ENCODE measurements at places on chromosomes 2 and 18.

- DNase-seq = no peak
These were observed 116.2 kb upstream of the NPAS2 start for GRCh38 chr2:100703739-100704138.

DNA sequence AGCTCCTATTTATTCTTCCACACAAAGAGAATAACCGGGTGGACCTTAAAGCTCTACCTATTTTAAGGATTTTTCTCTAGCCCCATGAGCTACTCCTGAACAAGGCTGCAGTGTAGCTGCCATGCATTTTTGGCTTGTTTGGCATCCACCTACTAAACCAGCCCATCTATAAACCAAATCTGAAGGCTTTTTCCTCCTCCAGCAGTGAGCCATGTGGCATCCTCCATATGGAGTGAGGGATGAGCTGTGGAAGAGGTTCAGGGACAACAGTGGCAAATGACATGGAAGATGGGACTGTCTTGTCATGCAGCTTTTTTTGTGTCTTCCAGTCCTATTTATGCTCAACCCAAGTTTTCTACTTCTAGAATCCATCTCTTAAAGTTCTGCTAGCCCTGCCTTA lies 100.2 kb downstream of the GALNT3 start:
- DNase-seq = no peak

DNA sequence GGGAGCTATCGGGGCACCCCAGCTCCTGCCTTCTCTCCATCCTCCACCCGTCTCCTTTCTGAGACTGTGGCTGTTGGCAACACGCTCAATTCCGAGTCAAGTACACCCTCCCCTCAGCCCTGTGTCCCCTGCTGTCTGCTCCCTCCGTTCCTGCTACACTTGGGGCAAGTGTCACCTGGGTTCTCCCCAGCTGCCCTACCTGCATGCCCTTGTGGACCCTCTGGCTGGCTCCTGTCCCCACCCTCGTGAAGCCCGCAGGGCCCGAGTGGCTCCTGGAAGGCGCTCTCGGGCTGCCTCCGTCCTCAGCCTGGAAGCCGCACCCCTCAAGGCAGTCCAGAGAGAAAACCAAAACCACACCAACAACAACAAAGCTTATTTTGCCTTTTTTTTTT lies 33.9 kb downstream of the PDIA6 start:
- DNase-seq = no peak

DNA sequence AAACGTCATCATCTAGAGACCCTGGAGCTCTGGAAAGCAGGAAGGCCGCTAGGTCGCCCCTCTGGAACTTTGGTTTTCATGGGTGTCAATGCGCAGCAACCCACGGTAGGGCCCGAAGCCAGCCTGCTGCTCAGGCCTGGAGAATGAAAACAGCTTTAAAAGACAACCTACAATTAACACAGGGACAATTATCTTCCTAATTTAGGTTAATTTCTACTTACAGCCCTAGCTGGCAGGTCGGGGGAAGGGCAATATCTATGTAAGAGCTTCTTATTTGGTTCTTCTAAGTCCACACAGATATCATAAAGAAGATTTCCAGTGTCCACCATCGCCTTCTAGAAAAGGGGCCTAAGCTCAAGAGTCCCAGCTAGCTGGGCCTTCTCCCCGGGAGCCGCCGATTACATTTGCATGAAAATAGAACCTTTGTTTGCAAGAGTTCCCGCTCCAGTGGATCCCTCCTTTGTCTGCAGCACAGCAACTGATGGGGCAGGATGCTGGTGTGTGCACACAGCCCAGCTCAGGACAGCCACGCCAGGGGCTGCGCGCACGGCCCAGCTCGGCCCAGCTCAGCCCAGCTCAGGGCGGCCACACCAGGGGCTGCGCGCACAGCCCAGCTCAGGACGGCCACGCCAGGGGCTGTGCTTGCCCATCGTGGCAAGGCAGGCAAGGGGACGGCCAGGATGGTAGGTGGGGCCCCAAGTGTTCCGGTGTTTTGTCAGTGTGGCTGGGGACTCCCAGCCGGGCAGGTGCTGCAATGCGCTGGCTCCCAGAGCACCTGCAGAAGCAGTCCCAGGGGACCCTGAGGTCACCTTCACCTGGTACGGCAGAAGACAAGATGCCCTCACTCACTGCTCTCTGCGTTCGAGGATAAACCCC lies 109.1 kb downstream of the HDAC4 start:
- DNase-seq = no peak

DNA sequence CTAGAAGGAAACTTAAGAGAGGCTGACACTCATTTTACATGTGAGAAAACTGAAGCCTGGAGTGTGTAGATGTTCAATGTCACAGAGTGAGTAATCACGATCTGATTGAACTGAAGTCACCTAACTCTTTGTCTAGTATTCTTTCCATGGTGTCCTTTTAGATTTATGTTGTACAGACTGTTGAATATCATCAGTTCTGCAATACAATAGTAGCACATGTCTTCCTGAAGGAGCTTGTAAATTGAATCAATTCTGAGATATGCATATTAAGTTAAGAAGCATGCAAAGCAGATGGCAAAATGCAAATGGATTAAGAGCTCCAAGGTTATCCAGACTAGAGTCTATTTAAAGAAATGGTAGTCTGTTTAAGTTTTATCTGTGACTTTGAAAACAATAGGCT lies 484.9 kb upstream of the CRIM1 start:
- no peak for DNase-seq

DNA sequence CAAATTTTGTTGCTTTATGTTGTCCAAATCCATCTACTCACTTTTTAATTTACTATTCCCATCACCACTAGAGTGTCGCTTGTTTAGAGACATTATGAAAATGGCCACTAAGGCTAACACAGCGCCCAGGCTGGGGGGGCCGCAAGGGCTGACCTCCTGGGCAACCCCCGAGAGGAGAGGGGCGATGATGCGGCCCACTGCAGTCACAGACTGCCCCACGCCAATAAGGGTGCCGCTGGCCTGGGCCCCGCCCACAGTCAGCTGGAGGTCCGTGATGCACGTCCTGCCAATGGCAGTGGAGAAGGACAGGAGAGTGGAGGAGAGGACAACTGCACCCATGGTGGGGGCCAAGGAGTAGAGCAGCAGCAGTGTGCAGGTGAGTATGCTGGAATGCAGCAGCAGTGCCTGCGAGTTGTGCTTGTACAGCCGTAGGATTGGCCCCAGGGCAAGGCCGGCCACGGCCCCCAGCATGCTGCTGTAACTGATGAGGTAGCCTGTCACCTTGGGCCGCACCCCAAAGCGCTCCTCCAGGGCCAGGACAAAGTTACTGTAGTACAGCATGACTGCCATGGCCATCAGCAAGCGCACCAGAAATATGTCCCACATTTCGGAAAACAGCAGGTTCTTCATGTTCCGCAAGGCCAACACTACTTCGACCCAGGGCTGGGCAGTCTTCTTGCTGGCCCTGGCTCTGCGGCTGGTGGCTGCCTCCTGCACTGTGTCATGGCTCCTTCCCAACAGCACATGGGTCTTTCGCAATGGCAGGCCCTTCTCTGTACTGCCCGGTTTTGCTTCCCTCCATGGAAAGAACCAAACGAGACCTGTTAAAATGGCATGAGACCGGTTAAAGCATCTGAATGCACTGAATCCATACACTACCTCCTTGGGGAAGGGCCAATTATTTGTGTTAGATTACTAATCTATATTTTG lies 43.2 kb upstream of the TMEM182 start:
- no peak for DNase-seq

- no peak for DNase-seq
These were observed 230.7 kb downstream of the TXNL1 start for GRCh38 chr18:56407646-56408180.

- no peak for DNase-seq
These were observed 61.8 kb downstream of the CAB39 start for GRCh38 chr2:230774348-230774951.

DNA sequence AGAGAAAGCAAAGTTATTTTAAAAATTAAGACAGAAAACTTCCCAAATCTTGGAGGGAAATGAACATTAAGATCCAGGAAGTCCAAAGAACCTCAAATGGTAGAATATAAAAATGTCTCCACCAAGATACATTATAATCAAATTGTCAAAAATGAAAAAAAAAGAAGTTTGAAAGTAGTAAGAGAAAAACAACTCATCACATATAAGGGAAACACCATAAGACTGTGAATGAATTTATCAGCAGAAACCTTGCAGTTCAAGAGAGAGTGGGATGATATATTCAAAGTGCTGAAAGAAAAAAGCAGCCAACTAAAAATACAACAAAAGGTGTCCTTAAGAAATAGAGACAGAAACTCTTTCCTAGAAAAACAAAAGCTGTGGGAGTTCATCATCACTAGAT lies 73.0 kb downstream of the L3MBTL4 start:
- DNase-seq = no peak

DNA sequence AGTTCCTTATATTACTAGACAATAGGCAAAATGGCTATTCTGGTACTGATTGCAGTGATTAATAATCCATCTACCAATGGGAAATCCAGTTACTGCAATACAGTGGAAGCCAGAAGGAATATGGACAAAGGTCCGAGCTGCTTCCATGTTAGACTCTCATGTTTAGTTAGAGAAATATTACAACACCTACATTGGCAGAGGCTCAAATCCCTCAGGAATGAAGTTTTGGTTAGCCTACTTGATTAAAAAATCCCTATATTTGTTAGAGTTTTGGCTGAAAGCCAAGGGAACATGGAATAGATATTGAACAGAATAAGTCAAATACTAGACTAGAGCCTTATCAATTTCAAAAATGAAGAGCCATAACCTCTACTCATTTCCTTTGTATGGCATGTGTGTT lies 48.5 kb downstream of the ARL6IP6 start:
- no peak for DNase-seq

GRCh38 chr2:174692256-174692919 lies 71.9 kb downstream of the CHRNA1 start:
- DNase-seq = no peak

GRCh38 chr2:190950566-190950991 lies 63.4 kb downstream of the STAT1 start:
- DNase-seq = no peak

- DNase-seq = no peak
These were observed 296.2 kb upstream of the SMIM21 start for GRCh38 chr18:75723521-75724340.

GRCh38 chr18:26414901-26415440 lies 133.4 kb downstream of the KCTD1 start:
- DNase-seq = no peak

DNA sequence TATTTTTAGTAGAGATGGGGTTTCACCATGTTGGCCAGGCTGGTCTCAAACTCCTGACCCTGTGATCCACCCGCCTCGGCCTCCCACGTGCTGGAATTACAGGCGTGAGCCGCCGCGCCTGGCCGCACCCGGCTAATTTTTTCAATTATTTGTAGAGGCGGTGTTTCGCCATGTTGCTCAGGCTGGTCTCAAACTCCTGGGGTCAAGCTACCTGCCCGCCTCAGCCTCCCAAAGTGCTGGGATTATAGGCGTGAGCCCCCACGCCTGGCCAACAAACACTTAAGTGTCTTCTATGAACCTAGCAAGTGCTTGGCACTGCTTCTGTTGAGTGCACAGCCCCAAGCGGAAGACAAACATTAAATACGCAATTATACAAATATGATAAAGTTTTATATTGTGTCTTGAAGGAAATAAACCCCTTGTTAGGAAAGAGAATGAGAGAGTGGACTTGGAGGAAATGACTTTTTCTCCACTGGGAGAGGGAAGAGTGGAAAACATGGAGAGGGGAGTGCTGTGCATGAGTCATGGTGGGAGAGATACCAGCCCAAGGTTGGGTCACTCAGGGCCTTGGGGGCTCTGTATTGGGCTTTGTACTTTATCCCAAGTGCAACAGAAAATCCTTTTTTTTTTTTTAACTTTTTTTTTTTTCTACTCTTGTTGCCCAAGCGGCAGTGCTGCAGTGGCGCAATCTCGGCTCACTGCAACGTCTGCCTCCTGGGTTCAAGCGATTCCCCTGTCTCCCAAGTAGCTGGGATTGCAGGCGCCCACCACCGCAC lies 41.4 kb upstream of the ACTR2 start:
- no peak for DNase-seq

DNA sequence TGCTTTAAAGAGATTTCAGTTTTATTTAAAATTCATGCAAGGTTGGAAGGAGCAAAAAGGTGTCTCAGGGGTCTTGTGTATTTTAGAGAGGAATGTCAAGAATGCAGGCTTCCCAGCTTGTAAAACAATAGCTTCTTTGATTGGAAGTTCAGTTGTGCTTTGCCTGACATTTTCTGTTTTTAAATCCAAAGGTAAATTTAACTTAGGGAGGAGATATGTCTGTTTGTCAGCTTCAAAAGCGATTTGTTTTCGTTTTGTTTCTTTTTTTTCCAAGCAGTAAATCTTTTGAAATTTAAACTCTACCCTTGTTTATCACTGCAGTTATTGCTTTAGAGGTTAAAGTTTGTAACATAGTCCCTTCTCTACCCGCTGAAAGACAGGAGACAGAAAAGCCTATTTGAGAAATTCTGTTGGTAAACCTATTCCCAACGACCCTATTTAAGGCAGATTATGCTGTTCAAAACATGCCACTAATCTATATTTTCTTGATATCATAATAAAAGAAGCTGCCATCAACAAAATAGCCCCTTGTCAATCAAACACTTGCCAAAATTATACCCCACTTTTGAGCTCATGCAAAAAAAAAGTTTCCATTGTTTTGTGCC lies 639.6 kb downstream of the IRS1 start:
- DNase-seq = no peak

DNA sequence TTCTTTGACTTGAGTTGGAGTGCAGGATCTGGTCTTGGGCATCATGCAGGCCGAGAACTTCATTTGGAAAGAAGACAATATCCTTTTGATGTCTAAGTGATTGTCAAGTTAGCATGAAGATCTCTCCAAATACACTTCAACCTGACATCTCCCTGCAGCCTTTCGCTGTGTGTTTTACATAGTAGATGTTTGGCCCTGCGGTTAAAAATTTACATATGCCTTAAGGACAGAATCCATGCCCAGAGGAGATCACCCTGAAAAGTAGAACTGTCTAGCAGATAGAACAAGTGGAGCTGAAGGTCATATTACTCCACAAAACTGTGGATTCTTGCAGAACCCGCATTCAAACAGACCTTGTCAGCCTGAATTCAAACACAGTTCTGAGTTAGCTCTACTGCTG lies 409.9 kb downstream of the LPIN1 start:
- no peak for DNase-seq

DNA sequence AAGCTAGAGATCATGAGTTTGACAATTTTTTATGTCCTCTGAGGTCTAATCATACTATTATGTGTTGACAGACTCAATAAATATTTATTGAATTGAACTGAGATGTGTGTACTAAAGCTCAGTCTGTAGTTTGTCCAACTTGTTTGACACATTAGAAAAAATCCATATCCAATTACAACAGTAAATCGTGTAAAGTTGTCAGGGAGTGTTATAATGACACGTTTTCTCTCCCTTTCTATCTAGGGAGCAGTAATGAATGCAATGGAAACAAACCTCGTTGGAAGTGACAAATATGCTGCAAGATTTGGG lies 28.4 kb downstream of the ITGA4 start:
- DNase-seq = no peak

- no peak for DNase-seq
These were observed 91.4 kb downstream of the LYPD6 start for GRCh38 chr2:149421791-149422190.

DNA sequence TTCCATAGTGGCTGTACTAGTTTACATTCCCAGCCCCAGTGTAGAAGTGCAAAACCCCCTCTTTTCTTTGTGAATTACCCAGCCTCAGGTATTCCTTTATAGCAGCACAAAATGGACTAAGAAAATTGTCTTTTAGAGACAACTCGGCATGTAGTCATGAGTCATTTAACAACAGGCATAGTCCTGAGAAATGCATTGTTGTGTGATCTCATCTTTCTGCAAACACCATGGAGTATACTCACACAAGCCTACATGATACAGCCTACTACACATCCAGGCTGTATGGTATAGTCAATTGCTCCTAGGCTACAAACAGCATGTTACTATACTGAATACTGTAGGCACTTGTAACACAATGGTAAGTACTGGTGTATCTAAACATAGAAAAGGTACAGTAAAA lies 44.4 kb upstream of the MBP start:
- no peak for DNase-seq

Data from RPMI8226 (cell line).